ENCODE measurements at places on chromosomes 2 and 18.

GRCh38 chr2:191405546-191405945 is 160.3 kb downstream of the MYO1B start:
- no peak for DNase-seq

GRCh38 chr2:96847586-96847985 is 3.8 kb upstream of the ANKRD23 start:
- DNase-seq: no peak

DNA sequence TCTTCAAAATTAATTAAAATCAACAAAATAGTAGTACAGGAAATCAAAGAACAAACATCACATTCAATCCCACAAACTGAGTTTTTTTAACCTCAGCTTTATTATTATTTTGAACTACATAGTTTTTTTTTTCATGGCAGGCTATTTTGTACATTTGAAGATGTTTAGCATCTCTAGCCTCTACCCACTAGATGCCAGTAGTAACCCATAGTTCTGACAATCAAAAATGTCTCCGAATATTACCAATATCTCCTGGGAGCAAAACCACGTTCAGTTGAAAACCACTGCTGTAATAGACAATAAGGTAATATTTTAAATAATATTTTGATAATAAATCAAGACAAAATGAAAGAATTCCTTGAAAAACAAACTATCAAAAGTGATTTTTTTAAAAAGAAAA is 702.6 kb upstream of the LRRTM1 start:
- no peak for DNase-seq

- no peak for DNase-seq
These were observed 62.0 kb upstream of the POMC start for GRCh38 chr2:25230198-25230947.

DNA sequence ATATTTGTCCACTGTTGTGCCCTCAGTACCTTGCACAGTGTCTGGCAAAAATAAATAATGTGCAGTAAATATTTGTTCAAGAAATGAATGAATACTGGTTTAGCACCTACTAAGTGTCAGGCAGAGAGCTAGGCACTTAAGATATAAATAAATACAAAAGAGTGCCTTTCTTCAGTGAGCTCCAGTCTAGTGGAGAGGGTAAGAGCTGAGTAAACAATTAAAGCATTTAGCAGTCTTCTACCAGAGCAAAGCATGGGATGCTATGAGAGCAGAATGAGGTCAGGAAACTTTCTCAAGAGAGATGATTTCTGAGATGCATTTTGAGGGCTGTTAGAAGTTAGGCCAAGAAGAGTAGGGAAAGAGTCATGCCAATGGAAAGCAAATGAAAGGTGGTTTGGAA is 314.7 kb downstream of the DSC3 start:
- DNase-seq: no peak

All from CD4-positive, alpha-beta T cell treated with Interleukin-2 at 100 ng/mL for 4 hours (primary cell).